ENCODE measurements at places on chromosomes 1 and 21.

DNA sequence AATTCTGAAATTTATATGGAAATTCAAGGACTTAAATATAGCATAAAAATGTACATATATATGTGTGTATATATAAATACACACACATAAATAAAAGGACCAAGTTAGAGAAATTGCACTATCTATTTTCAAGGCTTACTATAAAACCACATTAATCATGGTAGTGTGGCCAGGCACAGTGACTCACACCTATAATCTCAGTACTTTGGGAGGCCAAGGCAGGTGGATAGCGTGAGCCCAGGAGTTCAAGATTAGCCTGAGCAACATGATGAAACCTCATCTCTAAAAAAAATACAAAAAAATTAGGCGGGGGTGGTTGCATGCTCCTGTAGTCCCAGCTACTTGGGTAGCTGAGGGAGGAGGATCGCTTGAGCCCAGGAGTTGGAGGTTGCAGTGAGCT lies 171.4 kb upstream of the GORAB start:
- DNase-seq: no peak

DNA sequence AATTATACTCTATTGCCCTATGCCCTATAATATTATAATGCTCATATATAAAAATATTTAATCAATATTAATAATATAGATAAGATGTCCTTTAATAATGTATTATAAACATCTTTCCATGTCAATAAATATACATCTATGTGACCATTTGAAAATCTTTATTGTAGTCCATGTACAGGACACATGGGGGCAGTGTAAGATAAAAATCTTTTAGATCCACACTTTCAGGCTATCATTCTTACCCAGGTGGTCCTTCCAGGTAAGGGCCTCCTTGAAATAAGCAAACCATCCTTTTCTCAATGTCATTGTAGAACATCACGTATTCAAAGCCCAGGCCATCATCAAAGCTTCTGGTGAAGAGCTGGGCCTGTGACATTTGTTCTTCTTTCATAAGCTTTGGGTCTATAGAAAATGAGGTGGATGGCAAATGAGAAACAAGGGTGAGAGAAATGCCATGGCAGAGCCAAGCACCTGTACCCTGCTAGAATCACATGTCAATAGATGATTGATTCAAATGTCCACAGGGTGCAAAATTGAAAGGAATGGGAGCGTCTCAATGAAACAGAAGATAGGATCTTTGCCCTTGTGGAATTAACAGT lies 20.2 kb downstream of the THEM4 start:
- no peak for DNase-seq

- DNase-seq: no peak
Measured at GRCh38 chr1:116352349-116352813, 20.7 kb upstream of the ATP1A1 start.

DNA sequence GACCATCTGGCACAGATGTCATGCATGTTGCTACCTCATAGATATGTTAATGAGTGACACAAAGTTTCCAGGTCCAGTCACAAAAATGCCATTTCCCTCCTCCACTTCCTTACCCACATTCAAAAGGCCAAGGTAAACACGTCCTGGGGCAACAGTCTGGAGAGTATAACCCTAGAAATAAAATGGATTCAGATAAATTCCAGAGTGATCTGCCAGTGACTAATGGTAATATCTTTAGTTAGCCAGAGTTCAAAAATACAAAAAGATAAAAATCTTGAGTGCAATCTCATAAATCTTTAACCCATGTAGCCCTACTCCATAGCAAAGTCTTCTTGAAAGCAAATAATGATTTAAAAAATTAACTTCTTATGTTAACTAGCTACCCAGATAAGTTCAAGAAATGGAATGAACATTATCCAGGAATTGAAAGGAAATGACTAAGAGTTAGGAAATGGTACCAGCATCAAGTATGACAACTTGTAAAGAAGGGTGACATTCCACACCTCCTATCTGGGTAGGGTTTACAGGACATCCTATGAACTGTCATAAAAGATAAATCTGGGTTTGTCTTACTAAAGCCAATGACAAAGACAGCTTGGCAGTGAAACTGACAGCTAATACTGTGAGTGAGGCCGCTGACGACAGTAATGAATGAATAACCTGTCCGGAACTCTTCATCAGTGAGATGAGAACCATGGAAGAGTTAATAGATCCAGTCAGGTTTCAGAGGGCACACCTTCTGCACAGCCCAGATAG lies 18.1 kb downstream of the RGS2 start:
- DNase-seq: peak; percentile 90

DNA sequence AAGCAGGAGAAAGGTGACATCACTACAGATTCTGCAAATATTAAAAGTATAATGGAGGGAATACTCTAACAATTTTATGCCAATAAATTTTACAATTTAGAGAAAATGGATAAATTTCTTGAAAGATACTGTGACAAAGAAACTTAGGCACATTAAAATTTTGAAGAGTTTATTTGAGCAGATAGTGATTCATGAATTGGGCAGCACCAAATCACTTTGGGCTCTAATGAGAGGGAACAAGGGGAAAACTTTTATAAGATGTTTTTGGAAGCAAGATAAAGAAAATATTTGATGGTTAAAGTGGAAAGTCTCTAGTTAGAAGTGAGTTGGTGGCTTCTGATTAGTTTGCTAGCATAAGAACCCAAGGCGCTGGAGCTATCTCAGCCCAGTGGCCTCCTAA lies 55.2 kb upstream of the FMN2 start:
- DNase-seq: no peak

- no peak for DNase-seq
Measured at GRCh38 chr1:94812985-94813384, 7.2 kb upstream of the SLC44A3 start.

DNA sequence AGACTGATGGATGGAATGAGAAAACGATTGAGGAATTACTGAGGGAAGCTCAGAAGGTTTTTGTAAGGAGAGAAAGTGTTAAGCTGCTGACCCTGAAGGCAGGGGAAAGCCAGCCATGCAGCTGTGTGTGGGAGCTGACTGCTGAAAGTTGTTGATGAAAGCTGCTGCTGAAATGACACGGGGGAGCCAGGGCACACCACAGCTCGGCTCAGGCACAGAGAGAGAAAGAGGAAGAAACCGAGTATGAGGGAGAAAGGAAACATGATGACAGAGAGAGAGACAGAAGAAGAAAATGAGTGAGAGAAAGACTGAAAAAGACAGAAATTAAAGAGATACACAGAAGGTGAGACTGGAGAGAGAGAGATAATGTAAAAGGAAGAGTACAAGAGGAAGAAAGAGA lies 115.5 kb downstream of the LRRC53 start:
- DNase-seq: no peak

- peak; percentile 52 for DNase-seq
Measured at GRCh38 chr21:29299046-29299915, 559 bp downstream of the BACH1 start.

DNA sequence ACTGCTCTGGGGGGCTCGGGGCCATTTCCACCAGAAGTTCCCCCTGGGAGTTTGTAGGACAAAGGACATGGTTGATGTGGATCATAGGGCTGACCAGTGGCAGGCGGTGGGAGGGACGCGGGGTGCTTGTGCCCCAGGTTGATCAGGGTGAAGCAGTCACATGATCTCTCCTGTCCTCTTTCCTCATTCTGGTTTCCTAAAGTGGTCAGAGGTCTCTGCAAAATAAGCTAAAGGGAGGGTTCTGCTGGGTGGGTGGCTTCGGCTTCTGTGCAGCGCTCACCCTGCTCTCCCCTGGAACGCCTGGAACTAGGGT lies 9.2 kb downstream of the PDXK start:
- no peak for DNase-seq

GRCh38 chr1:175919001-175919400 lies 175.6 kb upstream of the TNR start:
- DNase-seq: no peak

GRCh38 chr1:30286988-30287839 lies 436.2 kb downstream of the MATN1 start:
- no peak for DNase-seq

DNA sequence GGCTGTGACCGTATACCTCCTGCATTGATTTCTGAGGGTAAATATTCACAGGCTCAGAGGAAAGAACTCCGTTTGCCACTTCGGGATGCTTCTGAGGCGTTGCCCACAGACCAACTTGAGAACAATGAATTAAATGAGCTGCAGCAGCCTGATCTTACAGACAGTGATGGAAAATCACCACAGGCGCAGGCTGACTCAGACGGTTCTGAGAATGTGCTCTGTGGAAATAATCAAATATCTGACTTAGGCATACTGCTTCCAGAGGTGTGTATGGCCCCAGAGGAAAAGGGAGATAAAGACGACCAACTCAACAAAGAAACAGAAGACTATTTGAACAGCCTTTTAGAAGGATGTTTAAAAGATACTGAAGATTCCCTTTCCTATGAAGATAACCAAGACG lies 76.7 kb upstream of the SCCPDH start:
- no peak for DNase-seq

- DNase-seq: no peak
Measured at GRCh38 chr1:53367503-53368313, 39.8 kb upstream of the LRP8 start.

DNA sequence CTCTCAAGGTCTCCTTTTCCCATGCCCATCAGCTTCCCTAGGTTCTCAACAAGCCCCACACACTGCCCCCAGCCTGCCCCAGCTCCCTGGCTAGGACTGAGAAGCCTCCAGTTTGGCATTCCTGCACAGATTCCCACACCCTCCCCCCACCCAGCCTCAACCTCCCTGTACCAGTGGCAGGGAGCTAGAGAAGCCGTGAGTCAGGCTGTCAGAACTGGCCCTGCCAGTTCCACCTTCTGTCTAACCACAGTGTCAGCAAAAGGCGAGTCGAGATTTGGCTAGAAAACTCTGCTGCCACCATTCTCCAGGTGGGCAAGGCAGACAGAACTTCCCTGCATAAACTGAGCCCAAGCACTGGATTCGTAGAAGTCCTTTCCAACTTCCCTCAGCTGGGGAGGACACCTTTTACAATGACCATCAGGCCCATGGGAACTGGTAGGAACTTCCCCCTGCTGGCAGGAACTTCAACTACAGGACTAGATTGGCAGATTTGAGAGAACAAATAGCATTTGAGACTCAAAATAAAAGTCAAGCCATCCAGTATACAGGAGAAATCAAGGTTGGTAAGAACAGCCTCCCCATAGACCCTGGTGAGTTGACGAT lies 31.0 kb downstream of the TNNT2 start:
- DNase-seq: peak; percentile 35

GRCh38 chr1:165109013-165109412 lies 247.5 kb downstream of the LMX1A start:
- no peak for DNase-seq

DNA sequence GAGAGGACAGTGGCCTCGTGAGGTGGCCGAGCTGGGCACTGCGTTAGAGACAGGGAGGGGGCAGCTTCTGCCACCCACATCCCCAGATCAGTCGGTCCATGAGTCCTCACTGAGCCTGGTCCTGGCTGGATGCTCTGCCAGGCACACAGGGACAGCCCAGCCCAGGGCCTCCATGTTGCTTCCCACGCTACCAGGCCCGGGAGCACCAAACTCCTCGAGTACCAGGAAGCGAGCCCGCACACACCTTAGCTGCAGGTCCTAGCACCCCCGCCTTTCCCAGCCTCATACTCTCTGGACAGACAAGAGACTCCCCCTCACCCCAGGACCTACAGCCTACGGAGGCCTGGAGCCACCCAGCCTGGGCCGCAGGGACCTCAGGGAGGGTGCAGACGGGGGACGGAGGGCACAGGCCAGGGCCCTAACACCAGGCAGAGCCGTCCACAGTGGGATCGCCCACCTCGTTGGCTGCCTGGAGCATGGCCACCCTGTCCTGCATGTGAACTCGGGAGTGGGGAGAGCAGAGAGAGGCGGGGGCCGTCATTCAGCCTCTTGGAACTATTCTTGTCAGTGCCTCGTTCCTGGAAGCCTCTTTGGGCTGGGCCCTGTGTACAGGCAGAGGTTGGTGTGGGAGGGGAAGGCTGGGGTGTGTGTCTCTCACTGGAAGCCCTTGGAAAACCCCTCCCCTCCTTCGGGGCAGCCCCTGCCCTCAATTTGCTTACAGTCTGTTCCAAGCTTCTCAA lies 90.9 kb upstream of the RUNX3 start:
- no peak for DNase-seq

DNA sequence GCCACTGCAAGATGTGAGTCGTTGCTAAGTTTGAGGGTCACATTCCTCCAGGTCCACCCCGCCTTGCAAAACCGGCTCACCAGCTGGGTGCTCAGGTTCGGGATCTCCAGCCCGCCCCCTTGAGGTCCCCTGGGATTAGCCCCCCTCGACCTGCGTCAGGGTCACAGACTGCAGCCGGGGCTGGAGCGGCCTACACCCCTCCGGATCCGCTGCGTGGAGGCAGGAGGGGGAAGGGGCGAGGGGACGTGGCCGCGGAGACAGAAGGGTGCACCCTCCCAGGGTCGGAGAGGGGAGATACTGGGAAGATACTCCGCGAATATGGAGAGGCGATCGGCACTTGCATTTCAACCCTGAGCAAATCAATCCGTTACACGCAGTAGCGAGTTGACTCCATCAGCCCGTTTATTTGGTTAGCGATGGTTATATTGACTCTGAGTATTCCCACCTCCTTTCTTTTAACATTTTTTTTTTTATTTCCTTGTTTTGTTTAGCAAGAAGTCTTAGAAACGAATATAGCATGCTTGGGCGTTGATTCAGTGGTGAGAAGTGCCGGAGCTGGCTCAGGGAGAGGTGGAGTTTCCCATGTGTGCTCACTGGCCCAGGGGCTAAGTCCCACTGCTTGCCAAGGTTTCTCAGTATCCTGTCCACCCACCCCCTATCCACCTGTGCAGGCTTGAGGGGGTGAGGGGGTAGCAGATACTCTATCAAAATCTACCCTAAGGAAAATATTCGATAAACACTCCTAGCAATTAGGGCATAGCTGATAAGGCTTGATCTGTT lies 997 bp downstream of the IFNAR2 start:
- peak; percentile 37 for DNase-seq

DNA sequence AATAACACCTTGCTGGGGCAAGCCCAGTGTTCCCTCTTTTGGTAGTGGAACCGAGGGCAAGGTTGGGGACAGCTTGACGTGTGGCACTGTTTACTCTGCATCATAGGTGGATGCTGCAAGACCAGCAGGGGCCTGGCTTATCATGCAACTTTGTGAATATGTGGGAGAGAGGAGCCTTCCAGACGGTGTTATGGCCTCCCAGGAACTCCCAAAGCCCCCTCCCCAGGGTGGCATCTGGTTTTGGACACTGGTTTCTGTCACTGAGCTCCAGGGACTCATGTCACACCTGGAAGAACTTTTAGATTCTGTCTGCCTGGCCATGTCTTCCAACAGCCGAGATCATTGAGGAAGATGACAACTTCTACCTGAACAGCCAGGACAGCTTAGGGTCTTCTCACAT lies 1.4 kb upstream of the TLR5 start:
- DNase-seq: no peak

DNA sequence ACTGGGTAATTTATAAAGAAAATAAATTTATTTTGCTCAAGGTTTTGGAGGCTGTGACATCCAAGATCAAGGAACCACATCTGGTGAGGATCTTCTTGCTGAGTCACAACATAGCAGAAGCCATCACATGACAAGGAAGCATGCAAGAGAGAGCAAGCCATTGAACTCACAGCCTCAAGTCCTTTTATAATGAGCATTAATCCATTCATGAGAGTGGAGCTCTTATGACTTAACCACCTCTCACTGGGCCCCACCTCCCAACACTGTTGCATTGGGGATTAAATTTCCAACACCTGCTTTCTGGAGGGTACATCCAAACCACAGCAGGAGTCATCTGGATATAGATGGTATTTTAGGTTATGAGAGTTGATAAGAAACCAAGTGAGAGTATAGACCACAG lies 20.6 kb upstream of the EGLN1 start:
- no peak for DNase-seq

GRCh38 chr1:32920833-32921232 lies 19.6 kb upstream of the TMEM54 start:
- no peak for DNase-seq

- DNase-seq: no peak
Measured at GRCh38 chr1:236148470-236148845, 6.1 kb downstream of the GPR137B start.

GRCh38 chr1:99467645-99468044 lies 178.3 kb upstream of the PALMD start:
- no peak for DNase-seq
